ENCODE measurements at places on chromosomes 5 and 9. TPM values are rescaled to one million over a fixed set of nuclear protein-coding genes. Genes with fewer than 3 reads are reported as not detected.

The GABRP gene
- total RNA-seq = not detected

The OTULINL gene
- 0.18 TPM for total RNA-seq

The UGT3A2 gene
- total RNA-seq = not detected

- no peak for DNase-seq
Measured at GRCh38 chr9:100761276-100761802, 183.5 kb downstream of the CAVIN4 start.

- no peak for DNase-seq
Measured at GRCh38 chr5:115470921-115471320, 73.7 kb downstream of the FEM1C start.

DNA sequence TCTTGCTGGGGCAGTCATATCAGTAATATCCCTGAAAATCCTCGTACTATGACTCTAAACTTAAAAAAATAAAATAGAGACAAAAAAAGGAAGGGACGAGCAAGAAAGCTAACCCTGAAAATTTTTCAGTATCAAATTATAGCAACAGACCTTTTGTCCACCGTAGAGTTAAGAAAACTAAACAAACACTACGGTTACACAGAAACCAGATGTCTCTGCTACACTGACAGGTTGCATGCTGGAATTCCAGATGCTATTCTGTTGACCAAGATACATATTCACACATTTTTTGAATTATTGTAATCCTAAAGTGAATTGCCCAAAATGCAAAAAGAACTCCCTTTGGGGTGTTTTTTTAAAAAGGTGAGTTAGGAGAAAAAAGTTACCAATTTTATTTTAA lies 66.9 kb upstream of the SELENOP start:
- DNase-seq = no peak

DNA sequence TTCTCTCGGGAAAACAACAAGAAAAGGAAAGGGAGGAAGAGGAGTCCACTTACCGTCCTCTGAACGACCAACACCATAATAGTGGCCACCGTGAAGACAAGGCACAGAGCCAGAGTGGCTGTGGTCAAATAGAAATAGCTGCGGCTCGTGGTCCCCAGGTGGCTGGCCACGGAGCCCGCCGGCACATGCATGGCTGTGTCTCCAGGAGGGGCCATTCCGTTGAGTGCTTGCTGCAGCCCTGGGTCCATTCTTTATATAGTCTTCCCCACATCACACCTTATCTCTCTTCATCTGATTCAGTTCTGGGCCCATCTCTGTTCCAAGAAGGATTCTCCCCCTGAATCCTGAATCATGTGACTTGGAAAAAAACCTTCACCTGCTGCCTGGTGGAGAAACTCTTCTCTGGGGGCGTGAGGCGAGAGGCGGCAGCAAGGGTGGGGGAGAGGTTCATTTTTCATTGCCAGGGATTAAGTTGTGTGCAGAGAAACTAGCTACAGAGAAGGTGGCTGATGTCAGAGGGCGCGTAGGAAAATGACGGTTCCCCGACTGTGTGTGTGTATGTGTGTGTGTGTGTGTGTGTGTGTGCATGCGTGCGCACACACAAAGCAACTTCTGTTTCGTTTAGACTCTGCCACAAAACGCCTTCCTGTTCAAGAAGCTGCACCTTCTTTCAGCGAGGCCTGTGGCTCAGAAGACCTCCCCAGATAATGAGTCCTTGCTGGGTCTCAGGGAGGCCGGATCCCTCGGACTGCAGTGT lies at the start of gene TNFSF8:
TSS of gene TNFSF8 (minus strand) at position 536 of the 757 bp plus-strand sequence. CDS start at position 248, 288 bp downstream.
- DNase-seq = no peak
